ENCODE measurements at places on chromosomes 3 and 15. TPM values are rescaled to one million over a fixed set of nuclear protein-coding genes. Genes with fewer than 3 reads are reported as not detected.
A peak's percentile ranks its signal among the peaks of the same experiment; 100 is the strongest.

DNA sequence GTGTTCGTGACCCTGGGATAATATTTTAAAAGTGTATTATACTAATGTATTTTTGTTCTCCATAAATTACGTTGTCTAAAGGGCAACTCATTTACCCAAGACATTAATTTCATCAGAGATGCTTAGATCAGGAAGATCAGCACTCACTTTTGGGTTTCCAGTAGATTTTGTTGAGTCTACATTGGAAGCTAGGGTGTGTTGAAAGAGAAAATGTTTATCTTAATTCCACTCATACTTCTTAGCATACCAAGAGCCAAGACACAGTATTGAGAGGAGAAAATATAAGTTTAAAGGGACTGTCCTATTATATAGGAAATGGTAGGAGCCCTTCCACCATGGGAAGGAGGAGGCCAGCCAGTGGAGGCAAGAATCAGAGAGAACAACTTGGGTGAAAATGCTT, 412.9 kb upstream of the RGMA start:
- no peaks in the 10 kb centered on the region for H3K36me3 ChIP-seq
- H3K27ac ChIP-seq, result no peak overlapping the region
- H3K4me3 ChIP-seq, result no peak overlapping the region

DNA sequence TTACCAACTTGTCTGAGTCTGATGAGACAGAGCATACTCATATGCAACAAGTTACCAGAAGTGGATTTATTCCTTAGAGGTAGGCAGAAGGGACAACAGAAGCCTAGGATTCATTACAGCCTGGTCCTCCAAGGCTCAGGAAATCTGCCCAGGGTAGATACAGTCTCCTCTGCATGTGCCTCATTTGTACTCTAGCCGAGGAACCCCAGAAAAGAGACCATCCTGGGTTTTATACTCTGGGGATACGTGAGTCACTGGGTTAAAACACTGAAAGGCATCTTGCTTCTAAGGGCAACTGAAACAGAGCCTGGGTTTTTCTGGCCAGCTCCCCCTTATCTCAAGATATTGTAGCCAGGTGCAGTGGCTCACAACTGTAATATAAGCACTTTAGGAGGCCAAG, 45.6 kb downstream of the TLNRD1 start:
- no peaks in the 10 kb centered on the region for H3K27me3 ChIP-seq
- H3K4me1 ChIP-seq, result no peaks in the 10 kb centered on the region
- no peak for DNase-seq
- no peaks in the 10 kb centered on the region for H3K36me3 ChIP-seq
- no peak overlapping the region for H3K4me3 ChIP-seq

DNA sequence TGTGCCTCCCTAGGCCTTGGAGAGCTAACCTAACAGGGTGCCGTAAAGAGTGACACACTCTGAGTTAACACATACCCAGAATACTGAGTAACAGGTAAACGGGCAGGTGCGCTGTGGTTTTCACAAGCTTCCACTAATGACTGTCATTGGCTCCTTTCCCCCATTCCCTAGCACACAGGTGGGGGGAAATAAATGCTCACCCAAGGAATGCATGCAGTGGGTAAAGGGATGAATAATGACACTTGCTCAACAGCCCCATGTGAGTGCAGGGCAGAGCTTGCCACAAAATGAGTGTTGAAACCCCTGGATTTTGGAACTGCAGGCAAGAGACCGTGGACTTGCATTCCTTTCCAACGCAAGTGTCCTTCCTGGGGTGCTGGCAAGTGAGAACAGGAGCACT, 57.6 kb downstream of the ADAMTS17 start:
- no peaks in the 10 kb centered on the region for H3K4me1 ChIP-seq
- H3K27me3 ChIP-seq, result no peaks in the 10 kb centered on the region
- H3K36me3 ChIP-seq, result no peaks in the 10 kb centered on the region
- H3K4me3 ChIP-seq, result no peak overlapping the region
- no peak overlapping the region for H3K27ac ChIP-seq
- DNase-seq, result no peak

DNA sequence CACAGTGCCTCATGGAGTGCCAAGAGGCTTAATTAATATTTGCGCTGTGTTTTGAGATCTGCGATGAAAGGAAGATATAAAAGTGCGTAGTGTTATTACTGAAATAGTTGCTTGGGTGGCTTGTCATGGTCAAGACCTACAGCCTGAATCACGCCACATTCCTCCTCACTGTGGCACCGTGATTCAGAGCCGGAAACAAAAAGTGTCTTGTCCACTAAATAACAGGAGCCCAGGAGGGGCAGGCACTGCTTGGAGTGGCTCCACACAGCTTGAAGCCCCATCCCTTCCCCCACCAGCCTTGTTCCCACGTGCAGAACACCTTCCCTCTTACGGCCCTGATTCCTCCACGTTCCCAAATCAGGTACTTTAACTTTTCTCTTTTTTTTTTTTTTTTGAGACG, 1.2 kb upstream of the LRRC15 start:
- no peak for DNase-seq
- H3K27me3 ChIP-seq, result no peaks in the 10 kb centered on the region
- no peak overlapping the region for H3K4me3 ChIP-seq
- peaks cover 8% of the 10 kb centered on the region for H3K4me1 ChIP-seq
- no peaks in the 10 kb centered on the region for H3K36me3 ChIP-seq

GRCh38 chr3:168414149-168414548, 318.4 kb upstream of the GOLIM4 start:
- no peak overlapping the region for H3K4me3 ChIP-seq
- H3K27me3 ChIP-seq, result no peaks in the 10 kb centered on the region
- peaks cover 13% of the 10 kb centered on the region for H3K4me1 ChIP-seq
- H3K27ac ChIP-seq, result no peak overlapping the region
- H3K36me3 ChIP-seq, result no peaks in the 10 kb centered on the region

GRCh38 chr3:27713435-27714145, 8.5 kb downstream of the EOMES start:
- peaks cover 18% of the 10 kb centered on the region for H3K4me1 ChIP-seq
- no peak for DNase-seq
- no peak overlapping the region for H3K27ac ChIP-seq
- peak overlapping the region; percentile 31 for H3K4me3 ChIP-seq

Gene NOX5
- not detected for total RNA-seq

Gene TEX9
- total RNA-seq, result 1.9 TPM

Measured in Caco-2 (cell line).